ENCODE measurements at places on chromosomes 3 and 15.

DNA sequence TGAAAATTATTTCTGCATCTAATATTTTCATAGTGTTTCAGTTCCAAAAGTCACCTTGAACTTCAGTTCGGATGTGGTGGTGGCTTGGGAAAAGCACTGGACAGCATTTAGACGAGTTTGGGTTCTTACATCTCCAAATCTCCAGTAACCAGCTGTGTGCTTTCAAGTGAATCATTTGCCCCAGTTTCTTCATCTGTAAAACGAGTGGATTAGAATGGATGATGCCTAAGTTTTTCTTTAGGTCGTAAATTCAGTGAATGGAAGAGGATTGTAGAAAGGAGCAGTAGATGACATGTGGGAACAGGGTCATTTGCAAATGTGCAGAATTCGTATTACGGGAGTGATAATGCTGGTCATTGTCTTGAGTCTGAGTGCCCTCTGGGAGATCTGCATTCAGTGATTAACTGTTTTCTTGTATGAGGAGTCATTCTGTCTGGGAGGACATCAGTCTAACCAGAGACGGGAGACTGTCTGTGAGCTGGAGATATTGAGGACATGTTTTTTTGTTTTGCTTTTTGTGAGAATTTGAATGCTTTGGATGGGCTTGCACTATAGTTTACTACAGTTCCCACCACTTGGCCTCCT lies 641.6 kb upstream of the TBL1XR1 start:
- no peak for DNase-seq

- no peak for DNase-seq
Measured at GRCh38 chr3:78201091-78201490, 1161.2 kb downstream of the ROBO2 start.

- no peak for DNase-seq
Measured at GRCh38 chr15:23497710-23498111, 50.7 kb upstream of the GOLGA6L2 start.

DNA sequence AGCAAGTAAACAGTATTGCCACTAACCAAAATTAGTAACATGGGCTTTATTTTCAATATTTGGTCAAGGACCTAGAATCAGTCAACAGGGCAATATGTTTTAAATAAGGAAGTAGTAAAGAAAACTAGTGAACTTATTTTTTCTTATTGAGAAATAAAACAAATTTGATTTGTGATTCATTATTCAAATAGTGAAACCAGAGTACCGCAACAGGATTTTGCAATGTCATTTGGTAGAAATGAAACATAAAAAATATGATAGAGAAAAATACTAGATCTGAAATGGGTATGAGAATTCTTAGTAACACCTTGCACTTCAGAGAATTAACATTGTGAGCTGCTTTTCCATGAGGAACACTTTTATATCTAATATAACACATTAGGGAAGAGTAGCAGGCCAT lies 291.8 kb upstream of the GBE1 start:
- DNase-seq, result no peak

DNA sequence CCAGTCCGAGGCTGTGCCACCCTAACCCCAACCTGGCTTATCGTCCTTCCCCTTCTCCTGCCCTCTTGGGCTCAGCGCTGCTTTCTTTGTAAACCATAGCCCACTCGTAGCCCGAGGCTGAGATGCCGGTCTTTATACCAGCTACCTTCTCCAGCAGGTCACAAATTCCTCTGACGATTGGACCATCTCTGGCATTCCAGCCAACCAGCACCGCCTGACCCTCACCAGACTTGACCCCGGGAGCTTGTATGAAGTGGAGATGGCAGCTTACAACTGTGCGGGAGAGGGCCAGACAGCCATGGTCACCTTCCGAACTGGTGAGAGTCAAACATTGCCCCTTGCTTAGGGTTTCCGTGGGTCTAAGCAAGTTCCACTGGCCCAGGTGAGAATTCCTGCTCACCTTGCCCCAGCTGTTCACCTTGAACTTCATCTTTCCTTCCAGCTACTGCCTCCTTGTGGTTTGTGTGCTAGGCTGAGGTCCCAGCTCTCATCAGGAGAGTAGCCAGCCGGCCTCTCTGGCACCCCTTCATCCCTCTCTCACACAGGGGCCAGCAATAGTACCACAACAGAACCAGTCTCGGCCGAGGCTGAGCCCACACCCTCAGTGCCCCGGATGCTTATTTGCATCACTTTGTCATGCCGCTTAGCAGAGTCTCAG lies 66.7 kb downstream of the BOC start:
- no peak for DNase-seq

DNA sequence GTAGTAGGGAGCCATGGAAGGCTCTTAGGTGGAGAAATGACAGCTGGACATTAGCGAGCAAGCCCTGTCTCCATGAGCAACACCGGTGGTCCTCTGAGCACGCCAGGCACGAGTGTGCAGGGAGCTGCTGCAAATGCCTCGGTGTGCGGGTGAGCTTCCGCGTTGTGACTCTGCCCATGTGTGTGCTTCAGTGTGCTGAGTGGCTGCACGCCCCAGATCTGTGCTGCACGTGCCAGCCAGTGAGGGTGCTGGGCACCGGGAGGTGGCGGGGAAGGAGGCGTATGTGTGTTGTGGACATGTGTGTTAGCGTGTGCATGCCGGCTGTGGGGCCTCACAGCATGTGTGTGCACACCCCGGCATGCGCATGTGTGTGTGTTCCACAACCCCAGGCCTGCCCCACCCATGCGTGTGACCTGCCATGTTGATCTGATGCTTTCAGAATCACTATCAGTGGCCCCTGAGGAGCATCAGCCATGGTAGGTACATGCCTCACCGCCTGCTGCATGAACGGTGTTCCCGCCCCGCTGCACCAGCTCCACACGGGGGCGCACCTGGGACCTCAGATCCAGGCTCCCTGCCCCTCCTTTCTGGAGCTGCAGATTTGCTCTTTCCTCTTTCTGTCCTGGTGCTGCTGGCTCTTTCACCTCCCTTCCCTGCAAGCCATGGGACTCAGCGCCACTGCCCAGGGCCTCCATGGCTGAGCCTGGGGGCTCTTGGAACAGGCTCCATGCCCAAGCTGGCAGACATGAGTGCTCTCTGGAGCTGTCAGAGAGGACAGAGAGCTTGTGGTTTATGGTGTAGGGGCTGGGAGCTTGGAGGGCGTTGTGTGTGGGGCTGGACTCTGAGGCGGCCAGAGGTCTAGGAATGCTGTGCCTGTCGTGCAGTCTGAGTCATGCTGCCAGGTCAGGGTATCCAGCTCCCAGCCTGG lies 169.4 kb downstream of the TBC1D2B start:
- DNase-seq, result peak; percentile 52
